ENCODE measurements at places on chromosomes 7 and 10.

DNA sequence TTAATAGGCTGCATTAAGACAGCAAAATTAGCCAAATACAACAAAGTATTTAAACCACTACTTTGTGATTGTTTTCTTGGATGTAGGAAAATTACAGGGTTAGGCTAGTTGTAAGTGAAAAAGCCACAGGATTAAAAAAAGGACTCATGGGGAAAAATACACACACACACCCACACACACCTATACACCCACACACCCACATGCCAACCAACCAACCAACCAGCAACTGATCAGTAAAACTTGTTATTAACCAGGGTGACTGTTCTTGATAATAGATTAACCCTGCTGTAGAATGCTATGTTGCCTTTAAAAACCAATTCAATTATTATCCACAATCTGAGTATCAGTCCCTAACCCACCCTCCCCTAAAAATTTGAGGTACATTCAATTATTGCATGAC lies 49.0 kb downstream of the MTPN start:
- DNase-seq = no peak

DNA sequence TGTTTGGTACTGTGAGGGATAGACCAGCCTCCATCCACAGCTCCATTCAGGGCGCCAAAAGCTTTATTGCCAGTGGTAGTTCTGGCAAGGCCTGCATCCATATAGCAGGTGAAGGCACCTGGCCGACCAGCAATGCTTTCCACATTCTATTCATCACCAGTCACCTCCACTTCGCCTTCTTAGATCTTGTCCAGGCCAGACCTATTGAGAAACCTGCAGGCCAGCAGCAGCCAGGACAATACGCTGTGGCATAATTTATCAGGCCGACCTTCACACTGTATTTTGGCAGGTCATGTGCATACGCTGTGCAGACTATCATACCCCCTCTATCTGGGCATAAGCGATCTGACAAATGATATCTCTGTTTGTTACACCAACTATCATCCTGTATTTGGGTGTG lies 15.2 kb upstream of the KNDC1 start:
- DNase-seq = no peak

DNA sequence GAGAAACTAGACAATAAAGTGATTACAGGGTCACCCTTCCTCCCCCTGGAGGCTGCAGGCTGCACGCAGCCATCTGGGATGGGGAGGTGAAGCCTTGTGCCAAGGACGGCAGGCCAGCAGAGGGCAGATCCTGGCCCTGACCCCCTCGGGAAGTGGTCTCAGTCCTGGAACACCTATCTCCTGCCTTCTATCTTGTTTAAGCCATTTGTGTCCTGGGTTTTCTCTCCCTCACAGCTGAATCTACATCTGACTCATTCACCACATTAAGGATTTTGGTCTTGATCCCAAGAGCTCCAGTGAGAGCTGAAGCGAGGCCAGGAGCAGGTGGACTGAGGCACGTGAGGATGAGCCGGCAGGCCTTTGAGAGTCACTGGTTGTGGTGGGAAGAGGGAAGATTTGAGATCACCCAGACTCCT lies 16.4 kb upstream of the PARP12 start:
- no peak for DNase-seq

- DNase-seq = no peak
Measured at GRCh38 chr7:39745320-39745719, 121.9 kb downstream of the RALA start.

- DNase-seq = peak; percentile 8
Measured at GRCh38 chr10:112746329-112746728, 203.7 kb upstream of the TCF7L2 start.

DNA sequence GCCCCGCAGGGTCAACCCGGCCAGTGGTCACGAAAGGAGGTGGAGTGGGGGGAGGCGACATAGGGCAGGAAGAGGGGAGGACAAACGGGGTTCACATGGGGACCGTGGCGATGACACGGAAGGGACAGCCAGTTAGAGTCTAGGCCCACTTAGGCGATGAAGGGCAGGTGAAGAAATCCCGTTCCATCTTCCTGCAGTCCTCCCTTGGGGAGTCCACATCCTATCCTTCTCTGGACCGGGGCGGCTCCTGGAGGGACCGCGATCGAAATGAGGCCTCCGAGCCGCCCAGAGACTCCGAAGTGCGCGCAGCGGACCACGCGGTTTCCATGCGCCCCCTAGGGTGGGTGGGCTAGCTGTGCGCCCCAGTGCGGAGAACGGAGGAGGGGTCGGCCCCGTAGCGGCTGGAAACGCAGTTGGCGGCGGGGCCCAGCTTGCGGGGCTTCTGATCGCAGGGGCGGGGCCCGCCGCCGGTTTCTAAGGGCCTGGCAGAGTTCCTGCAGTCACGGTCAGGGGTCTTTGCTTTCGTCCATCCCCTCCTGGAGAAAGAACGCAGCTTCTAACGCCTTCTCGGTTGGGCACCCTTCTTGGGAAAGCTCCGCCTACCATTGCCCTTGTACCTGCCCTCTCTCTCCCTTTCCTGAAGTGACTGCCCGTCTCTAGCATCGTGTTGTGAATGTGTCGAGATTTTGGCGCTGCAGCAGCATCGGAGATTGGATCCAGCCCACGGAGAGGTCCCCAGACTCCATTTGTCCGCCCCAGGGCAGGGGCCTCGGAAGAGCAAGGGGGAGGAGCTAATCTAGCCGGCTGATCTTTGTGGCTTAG lies 17.9 kb upstream of the TMEM225B start:
- peak; percentile 41 for DNase-seq

- DNase-seq = no peak
Measured at GRCh38 chr10:115092258-115092554, 959 bp upstream of the ATRNL1 start.

DNA sequence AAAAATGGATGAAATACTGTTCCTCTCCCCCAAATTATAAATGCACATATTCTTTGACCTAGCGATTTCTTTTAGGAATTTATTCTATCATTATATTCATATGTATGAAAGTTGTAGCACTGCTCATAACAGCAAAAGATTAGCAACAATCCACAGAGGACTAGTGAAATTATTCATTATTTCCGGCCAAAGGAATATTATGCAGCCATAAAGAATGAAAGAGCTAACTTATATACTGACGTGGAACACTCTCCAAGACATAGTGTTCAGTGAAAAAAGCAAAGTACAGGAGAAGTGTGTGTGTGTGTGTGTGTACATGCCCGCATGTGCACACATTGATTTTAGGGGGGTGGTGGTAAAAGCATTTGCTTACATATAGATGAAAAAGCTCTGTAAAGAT lies 23.3 kb downstream of the MMS19 start:
- DNase-seq = no peak

DNA sequence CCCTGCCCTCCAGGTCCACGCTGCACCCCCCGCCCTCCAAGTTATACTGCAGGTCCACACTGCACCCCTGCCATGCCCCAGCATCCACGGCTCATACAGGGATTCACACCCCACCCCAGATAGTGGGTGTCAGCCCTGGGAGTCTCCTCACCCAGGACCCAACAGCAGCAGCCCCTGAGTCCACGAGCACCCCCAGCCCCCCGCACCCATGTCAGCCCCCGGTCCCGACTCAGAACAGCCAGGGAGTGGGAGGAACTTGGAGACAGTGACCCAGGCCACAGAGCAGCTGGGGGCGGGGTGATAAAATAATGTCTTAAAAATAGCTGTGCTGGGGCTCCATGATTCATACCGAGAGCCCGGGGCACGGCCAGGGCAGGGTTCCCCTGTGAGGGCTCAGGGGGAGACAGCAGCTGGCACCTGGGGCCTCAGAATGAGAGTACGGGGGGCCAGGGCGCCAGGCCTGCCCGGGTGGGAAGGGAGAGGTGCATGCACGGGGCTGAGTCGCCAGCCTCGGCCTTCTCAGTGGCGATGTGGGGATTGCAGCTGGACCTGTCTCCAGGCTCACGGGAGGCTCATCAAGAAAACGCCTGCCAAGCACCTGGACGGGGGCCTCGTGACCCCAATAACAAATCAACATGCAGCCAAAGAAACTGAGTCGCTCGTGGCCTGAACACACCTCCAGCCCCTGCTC lies 29.8 kb downstream of the ADAP1 start:
- DNase-seq = no peak

- no peak for DNase-seq
Measured at GRCh38 chr7:20894806-20895205, 108.1 kb upstream of the SP8 start.

DNA sequence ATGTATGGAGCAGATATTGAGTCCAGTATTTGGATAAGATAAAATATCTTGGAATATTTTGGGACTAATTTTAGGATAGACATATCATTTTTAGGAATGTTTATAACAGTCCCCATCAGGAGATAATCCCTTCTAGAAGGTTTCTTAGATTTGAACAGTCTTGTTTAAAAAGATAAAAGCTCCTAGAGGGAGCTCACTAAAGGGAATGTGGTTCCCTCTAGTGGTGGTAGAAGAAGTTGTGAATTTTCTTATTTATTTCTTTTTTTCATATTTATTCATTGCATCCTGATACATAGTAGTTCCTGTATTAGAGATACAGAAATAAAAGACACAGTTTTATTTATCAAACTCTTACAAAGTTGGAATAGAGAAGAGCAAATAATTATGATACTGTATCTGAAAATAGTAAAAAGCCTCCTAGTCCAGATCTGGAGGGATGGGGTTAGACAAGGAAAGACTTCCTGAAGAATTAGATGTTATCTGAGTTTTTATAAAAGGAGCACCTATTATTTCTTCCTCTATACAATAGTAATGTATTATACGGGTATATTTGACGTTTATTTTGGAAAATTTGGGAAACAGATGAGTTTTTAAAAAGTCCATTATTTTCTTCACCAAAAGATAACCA lies 24.5 kb upstream of the KLF14 start:
- DNase-seq = peak; percentile 21

GRCh38 chr10:16146993-16147392 lies 286.7 kb upstream of the MINDY3 start:
- no peak for DNase-seq

DNA sequence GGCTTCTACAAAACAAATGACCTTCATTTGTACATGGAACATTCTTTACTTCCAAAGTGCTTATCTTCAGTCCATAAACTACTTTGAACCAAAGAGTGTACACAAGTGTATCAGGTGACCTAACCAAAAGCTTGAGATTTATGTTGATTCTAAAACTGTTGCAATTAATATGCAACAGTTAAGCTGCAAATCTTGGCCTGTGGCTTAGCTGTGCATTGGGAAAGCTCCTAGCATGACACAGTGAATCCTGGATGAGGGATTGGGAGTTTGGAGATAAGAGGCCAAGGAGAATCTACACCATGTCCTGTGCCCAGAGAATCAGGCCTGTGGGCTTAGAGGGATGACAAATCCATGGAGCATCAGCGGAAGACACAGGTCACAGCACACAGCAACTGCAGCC lies 105.2 kb upstream of the GSDME start:
- no peak for DNase-seq

DNA sequence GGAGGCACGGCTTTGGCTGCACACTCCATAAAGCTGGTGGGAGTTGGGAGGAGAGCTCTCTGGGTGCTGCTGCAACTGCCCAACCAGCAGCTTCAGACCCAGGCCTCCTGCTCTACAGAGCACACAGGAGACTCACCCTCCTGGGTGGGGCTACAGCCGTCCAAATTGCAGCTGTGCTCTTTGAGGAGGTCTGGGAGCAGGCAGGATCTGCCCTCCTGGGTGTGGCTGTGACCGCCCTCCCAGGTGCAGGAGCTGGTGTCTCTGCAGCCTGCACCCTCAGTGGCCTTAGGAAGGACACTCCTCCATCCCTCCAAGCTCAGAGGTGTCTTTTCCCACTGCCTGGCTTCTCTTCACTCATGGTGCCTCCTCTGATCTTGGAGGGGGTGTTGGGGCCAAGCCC lies 20.0 kb upstream of the PRF1 start:
- no peak for DNase-seq

DNA sequence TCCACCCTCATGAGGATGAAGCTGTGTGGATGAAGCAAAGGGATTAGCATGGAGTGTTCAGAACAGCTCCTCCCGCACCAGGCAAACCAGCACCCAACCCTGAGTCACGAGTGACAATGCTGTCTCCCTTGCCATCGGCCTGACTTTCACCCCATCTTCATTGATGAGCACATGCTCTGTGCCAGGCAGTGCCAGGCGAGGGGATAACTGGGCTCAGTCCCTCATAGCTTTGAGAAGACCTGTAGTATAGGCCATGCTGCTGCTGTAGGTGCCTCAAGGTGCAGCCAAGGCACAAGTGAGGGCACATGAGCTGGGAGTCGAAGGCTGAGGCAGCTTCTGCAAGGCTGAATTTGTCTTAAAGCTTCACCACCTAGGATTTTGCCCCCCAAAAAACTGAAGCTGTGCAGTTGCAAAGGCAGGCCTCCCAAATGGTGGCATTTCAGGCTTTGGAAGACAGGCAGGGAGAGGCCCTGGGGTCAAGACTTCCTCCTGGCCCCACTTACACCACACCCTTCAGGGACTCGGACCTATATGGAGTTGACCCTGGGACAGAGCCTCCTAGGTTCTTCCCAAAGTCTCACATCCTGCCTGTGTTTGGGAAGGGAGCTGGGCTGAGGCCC lies 54.2 kb upstream of the GDF10 start:
- no peak for DNase-seq

DNA sequence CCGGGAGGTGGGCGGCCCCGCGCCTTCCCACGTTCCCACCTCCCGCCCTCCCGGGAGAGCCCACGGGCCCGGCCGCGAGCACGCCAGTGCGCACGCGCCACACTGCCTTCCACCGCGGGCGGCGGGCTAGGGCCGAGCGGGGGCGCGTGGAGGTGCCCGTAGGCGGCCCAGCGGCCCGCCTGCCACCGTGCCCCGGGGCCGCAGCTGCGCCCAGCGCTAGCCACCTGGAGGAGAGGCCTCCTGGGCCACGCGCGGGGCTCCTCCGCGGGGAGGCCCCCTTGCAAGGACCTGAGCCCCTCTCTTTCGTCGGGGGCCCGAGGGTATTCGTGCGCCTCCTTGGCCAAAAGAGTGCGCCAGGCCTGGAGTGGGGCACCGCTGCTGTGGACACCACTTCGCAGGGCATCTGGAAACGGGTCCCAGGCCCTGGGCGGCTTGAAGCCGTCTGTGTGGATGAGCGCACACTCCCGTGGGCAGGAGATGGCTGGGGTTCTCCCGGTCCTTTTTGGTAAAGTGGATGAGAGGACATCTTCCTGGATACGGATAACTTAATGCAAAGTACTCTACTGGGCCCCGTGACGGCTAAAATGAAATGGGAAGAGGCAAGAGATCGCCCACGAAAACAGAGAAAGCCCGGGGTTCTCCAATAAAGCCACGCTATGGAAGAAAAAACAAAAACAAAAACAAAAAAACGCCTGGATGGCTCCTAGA lies 9.0 kb upstream of the EBF3 start:
- no peak for DNase-seq

- DNase-seq = no peak
Measured at GRCh38 chr10:59687657-59688056, 22.0 kb downstream of the SLC16A9 start.

DNA sequence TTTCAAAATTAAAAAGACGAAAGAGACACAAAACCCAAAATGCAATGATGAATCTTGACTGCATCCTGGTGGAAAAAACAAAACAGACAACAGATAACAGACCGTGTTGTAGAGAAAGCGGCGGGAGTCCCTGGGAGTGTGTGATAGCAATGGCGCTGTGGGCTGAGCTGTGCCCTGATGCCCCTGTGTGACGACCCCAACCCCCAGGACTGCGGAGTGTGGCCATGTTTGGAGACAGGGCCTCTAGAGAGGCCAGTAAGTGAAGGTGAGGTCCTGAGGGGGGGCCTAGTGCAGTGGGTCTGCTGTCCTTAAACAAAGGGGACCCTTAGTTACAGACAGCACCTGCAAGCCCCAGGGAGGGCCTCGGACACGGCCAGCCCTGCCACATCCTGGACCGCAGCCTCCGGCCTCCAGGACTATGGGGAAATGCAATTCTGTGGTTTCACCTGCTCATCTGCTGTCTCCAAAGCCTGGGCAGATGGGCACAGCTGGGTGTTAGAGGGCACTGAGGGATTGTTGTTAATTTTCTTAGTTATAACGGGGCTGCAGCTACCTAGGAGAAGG lies 277.7 kb downstream of the DNAJB6 start:
- no peak for DNase-seq

Data from DMS79 (cell line).